ENCODE measurements at places on chromosomes 16 and 17.

DNA sequence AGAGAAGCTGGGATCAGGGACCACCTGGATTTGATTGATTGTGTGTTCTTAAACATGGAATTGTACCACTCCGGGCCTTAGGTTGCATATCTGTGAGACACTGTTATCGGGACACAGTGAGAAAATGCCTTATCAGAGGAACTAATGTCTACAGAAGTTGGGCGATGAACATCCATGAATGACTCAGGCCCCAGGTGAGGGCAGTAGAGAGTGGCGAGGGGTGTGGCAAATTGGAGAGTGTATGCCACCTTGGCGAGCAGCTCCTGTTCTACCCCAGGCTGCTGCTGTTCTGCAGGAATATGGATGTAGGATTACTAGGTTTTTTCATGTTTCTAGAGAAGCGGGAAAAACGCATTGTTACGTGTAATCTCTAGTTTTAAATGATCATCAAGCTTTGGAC is 38.8 kb downstream of the CLEC16A start:
- DNase-seq = no peak

DNA sequence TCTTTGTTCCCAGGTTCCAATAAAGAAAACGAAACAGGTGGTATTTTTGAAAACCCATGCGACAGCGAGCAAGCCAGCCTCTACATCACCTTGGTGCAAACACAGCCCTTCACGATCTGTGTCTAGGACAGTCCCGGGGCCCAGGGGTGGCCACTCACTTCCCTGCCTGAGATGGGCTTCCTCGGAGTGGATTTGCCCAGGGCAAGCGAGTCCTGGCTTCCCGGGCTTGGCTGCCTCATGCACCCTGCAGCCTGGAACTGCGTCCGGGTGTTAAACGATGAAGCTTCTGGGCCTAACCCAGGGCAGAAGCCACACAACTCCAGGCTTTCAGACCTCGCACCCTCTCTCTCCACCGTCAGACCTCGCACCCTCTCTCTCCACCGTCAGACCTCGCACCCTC is 66.0 kb downstream of the RPH3AL start:
- DNase-seq = no peak

GRCh38 chr17:77184474-77184873 is 43.7 kb downstream of the SEC14L1 start:
- no peak for DNase-seq

GRCh38 chr16:58020628-58021521 is 4.7 kb upstream of the MMP15 start:
- DNase-seq = no peak

DNA sequence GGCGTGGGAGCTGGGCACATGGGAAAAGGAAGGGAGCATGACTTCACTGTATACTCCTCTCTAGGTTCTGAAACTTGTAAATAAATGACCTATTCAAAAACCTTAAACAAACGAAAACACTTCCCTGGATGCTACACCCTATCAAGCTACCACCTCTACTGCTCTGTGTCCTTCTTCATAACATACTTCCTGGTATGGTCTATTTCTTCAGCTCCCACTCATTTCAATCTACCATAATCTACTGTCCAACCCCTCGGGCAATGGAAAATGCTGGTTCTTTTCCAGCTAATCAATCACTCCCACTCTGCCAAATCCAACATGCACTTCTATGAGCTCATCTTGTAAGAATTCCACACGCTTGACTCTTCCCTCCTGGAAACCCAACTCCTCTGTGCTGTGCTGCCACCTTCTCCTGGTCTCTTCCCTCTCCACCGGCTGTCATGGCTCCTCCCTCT is 42.4 kb downstream of the AMFR start:
- DNase-seq = no peak

- no peak for DNase-seq
Measured at GRCh38 chr17:28018439-28019070, 23.9 kb upstream of the NLK start.

DNA sequence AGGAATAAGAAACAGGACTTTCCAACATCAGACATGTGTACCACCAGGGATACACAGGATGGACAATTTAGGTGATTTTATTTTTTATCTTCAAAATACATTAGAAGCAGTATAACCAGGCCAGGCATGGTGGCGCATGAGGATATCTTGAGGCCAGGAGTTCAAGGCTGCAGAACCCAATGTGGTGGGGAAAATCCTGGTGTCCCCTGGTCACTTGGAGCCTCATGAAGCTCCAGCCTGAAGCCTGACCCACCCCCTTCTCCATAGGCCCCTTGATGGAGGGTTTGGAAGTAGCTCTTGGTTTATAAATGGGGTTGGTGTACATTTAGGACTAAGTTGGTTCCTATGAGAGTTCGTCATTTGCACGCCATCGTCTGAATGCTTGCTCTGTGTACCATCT is 88.6 kb downstream of the MYH11 start:
- DNase-seq = no peak

- no peak for DNase-seq
Measured at GRCh38 chr17:59746849-59747445, 39.5 kb downstream of the VMP1 start.

- DNase-seq = no peak
Measured at GRCh38 chr16:50673496-50674275, 7.4 kb downstream of the SNX20 start.

GRCh38 chr17:27461192-27461859 is 5.1 kb downstream of the KSR1 start:
- no peak for DNase-seq

DNA sequence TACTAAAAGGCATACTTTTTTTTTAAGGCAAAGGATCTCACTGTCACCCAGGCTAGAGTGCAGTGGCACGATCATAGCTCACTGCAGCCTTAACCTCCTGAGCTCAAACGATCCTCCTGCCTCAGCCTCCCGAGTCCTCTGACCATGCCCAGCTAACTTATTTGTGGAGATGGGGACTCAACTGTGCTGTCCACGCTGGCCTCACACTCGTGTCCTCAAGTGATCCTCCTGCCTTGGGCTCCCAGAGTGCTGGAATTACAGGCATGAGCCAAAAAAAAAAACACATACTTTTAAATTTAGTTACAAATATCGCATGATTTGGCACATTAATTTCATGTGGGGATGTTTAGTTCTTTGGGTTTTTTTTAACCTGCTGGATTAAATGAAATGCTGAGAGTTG is 207.7 kb upstream of the CHMP6 start:
- DNase-seq = no peak

DNA sequence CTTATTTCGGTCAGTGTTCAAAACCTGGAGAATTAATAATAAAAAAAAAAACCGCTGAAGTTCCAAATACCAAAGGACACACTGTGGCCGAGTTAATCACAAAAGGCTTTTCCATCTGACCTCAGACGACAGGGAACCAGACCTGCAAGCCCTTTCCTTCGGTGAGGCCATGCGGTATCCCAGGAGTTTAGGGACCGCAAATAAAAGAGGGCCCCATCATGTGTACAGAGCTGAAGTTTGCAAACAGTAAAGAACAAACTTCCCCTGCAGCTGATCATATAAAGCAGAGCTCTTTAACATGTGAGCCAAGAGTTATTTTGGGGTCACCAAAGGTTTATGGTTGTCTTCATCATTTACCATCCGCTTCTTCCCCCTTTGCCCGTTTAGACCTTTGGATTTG is 33.0 kb upstream of the FOXJ1 start:
- no peak for DNase-seq

- DNase-seq = no peak
Measured at GRCh38 chr17:80422981-80423380, 8.0 kb downstream of the ENDOV start.

DNA sequence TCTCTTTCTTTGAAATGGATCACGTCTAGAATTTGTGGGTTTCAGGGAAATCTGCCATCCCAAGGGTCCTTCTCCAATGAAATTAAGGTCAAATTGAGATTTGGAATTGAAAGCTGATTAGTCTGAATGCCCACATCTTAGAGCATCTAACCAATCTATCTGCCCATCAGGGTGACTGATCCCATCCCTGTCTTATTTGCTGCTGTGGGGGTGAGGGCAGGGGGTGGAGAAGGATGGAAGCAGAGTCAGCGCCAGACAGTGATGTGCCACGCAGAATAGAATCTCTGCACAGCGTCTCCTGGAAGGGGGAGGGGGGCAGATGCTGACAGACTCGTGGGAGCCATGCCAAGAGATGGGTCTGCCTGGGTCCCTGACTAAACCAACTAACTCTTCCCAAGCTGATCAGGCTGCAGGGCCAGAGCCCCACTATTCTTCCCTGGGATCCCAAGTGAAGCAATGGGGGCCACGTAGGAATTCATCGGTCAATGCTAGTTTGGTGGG is 32.1 kb downstream of the CDK5RAP3 start:
- DNase-seq = no peak

- no peak for DNase-seq
Measured at GRCh38 chr17:18161207-18162145, 22.2 kb upstream of the ALKBH5 start.

Data from activated T-cell treated with anti-CD3 and anti-CD28 coated beads for 48 hours (primary cell).